Keratinocyte (primary cell): ENCODE measurements at places on chromosomes 2 and 18. TPM values are rescaled to one million over a fixed set of nuclear protein-coding genes. Genes with fewer than 3 reads are reported as not detected.

GRCh38 chr2:188077757-188078156 is 213.9 kb upstream of the GULP1 start:
- DNase-seq, result no peak

The SPDYA gene
- 0.15 to 0.37 TPM (median 0.22 TPM) in 3 replicates for polyA plus RNA-seq

- no peak for DNase-seq
Measured at GRCh38 chr2:159795841-159796690, 1.9 kb downstream of the CD302 start.

DNA sequence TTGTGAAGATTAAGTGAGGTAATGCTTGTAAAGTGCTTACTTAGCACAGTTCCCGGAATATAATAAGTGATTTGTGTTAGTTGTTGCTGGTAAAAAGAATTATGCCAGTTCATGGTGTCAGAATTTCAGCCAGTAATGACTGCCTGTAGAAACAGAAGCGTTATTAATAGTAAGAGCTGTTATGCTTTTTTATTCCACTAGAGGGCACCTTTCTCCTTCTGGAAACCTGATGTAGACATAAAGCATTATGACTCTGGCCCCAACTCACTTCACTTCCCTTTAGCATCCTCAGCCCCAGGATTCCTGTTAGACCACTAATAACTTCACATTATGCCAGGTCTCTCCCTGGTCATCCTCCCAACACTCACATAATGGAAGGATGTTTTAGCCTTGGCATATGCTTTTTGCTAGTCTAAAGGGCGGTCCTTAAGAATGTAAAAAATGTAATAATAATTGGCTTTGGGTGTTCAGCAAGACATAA is 34.9 kb downstream of the C18orf54 start:
- DNase-seq, result peak; percentile 33

GRCh38 chr2:202204855-202205254 is 33.5 kb downstream of the SUMO1 start:
- no peak for DNase-seq

The PXDN gene
- 28.3 to 87.9 TPM (median 36.7 TPM) in 3 replicates for polyA plus RNA-seq

DNA sequence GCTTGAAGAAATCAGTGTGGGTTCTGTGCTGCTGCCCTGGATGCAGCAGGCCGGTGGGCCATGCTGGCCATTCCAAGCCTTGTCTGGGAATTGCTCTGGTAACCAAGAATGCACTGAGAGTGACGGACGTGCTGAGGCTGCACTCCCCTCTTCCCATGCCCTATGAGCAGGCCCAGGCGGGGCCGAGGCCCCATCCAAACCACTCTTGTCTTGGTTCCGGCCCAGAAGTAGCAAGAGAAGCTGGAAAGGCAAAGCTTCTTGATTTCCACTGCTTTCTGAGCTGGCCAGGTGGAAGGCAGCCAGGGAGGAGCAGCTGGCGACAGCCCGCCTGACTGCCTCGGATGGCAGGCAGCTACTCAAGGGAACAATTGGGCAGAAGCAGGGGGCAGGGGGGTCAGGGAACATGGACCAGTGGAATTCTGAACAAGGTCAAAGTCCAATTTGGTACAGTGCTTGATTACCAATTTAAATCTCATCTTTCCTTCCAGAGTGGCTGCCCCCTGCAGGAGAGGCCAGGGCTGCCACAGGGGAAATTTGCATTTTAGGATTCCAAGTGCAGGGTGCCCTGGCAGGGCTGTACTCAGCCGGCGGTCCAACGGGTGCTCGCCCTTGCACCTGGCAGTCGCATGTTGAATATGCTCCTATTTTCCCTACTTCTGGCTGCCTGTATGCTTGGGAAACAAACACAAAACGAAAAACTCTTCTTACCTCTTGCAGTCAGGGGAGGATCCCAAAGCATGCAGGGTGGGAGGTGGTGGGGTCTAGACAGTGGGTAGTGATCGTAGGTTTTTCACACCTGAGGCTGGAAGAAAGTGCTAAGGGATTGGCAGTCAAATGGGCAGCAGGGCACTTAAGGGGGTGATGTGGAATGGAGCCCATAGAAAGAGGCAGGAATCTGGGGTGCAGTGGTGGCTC is 67.3 kb downstream of the LIPG start:
- DNase-seq, result no peak

DNA sequence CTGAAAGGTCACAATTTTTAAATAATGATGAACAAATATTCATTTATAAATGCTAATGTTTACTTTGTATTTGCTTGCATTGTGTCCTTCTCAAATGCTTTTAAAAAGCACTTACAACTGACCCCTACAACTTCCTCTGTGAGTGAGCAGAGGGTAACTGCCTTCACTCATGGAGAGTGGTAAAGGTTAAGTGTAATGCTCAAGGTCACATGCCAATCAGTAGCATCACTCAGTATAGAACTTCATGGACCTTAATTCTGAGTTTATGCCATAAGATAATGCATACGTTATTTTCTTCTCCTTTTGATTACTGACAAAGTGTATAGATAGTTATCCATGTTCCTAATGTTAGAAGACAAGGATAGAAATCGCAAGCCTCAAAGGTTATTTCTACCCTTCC is 91.8 kb upstream of the SERTAD2 start:
- DNase-seq, result no peak

DNA sequence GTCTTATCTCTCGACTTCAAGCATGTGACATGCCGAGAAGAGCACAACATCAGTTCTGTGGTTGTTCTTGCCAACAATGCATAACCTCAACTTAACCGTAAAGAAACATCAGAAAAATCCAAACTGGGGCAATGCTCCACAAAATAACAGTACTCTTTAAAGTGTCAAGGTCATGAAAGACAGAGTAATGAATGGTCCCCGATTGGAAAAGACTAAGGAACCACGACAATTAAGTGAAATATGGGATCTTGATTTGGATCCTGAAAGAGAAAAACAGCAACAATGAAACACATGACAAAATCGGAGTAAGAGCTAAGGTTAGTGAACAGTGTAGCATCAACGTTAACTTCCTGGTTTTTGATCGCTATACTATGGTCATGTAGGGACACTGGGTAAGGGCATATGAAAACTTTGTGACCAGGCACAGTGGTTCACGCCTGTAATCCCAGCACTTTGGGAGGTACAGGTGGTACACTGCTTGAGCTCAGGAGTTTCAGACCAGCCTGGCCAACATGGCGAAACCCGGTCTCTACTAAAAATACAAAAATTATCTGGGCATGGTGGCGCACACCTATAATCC is 55.2 kb downstream of the UNC50 start:
- DNase-seq, result no peak

The GYPC gene
- not detected in 3 replicates for polyA plus RNA-seq

DNA sequence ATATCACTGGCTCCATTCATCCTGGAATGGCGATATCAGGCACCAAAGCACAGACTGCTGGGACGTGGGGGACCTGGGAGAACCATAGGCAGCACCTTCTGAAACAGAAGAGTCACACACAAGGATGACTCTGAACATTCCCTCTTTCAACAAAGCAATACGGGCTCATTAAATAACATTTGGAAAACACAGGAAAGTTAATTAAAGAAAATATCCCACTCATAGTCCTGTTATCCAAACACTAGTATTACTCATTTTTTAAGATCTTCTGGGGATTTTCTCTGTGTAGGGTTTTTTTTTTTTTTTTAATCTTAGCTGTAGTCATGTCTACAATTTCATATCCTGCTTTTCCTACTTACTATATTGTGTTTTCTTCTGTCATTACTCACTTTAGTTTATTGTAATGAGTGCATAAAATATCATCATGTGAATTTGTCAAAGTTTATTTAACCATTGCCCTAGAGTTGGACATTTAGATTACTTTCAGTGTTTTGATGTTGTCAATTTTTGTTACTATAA is 70.0 kb upstream of the SP3 start:
- no peak for DNase-seq

The FAP gene
- 8.5 to 20.9 TPM (median 12.8 TPM) in 3 replicates for polyA plus RNA-seq

- DNase-seq, result no peak
Measured at GRCh38 chr2:71583876-71584275, 130.5 kb downstream of the DYSF start.

DNA sequence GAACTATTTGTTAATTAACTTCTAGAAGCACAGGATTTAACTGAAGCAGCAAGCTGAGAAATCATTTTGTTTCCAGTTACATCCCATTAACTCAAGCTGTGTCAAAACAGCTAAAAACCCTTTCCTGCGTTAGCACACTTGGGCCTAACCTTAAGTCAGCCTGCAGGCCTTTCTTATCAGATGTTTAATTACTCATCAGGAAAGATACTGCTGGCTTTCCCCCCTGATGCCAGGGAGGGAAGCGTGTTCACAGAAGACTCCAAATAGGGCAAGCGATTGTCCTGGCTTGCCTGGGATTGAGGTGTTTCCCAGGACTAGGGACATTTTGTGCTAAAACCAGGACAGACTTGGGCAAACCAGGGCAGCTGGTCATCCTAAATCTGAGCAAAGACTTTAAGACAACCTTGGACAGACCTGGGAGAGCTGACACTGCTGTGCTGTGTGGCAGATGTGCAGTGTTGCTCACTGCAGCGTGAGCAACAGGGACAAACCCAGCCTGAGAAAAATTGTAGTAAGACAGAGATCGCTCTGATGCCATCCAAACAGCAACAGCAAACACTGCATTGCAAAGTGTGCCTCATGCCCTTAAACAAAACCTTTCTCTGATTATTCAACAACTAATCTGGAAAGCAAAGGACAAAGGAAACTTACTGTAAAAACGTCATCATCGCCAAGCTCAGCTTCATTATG is 100.9 kb downstream of the SPRED2 start:
- no peak for DNase-seq

DNA sequence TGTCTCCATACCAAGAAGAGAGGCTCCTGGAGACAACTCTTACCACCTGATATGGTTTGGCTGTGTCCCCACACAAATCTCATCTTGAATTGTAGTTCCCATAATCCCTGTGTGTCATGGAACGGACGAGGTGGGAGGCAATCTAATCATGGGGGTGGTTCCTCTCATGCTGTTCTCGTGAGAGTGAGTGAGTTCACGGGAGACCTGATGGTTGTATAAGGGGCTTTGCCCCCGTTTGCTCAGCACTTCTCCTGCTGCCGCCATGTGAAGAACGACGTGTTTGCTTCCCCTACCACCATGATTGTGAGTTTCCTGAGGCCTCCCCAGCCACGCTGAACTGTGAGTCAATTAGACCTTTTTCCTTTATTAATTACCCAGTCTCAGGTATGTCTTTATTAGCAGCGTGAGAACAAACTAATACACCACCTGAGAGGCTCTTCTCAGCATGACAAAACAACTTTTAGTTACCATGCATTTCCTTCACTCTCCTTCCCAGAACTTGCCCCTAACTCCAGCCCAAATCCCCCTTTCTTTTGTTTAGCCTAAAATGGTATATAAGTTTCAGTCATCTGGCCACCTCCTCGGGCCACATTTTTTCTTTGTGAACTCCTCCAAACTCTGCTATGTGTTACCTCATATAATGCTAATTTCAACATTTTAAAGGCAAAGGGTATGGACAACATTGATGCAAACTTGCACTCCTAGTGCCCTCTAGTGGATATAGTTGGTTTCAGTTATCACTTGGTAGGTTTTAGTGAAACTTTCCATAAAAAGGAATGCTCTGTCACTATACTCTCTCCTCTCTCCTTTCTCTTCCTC is 58.6 kb upstream of the SLC25A52 start:
- DNase-seq, result peak; percentile 1

- DNase-seq, result no peak
Measured at GRCh38 chr18:3444296-3444695, 5.7 kb upstream of the TGIF1 start.

DNA sequence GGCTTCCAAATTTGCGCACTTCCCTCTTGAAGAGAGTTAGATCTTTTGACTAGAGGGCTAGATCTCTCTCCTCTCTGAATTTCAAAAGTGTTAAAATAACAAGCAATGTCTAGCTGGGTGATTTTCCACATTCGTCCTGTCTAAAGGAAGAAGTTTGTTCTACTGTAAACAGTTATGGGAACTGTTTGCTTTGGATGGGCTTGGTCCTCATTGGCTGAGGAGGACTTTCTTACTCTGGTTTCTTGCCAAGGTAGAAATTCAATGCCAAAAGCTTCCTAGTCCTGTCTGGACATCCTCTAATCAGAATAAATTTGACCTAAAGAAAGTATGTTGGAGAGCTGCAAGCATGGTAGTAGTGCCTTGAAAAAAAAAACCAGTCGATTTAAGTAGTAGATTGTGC is 47.4 kb upstream of the RAPH1 start:
- DNase-seq, result no peak

The ACMSD gene
- polyA plus RNA-seq, result not detected in 3 replicates

The ELOA2 gene
- not detected in 3 replicates for polyA plus RNA-seq

The ALS2 gene
- polyA plus RNA-seq, result 21.3 to 25.8 TPM (median 23.4 TPM) in 3 replicates
